ENCODE measurements at places on chromosomes 6 and 20.

DNA sequence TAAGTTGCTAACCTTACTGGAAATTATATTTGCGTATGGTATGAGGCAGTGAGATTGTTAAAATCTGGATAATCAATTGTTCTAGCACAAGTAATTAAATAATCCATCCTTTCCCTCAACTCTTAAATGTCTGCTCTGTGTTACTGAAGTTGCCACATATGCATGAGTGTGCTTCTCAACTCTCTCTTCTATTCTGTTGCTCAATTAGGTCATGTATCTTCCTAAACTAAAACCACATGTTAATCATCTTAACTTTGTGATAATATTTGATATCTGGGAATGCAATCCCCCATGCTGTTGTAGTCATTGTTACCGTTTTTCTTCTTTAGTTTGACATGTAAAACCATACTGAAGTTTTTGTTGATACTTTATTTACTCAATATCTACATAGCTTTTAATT, 63.5 kb upstream of the STMND1 start:
- DNase-seq, result no peak

DNA sequence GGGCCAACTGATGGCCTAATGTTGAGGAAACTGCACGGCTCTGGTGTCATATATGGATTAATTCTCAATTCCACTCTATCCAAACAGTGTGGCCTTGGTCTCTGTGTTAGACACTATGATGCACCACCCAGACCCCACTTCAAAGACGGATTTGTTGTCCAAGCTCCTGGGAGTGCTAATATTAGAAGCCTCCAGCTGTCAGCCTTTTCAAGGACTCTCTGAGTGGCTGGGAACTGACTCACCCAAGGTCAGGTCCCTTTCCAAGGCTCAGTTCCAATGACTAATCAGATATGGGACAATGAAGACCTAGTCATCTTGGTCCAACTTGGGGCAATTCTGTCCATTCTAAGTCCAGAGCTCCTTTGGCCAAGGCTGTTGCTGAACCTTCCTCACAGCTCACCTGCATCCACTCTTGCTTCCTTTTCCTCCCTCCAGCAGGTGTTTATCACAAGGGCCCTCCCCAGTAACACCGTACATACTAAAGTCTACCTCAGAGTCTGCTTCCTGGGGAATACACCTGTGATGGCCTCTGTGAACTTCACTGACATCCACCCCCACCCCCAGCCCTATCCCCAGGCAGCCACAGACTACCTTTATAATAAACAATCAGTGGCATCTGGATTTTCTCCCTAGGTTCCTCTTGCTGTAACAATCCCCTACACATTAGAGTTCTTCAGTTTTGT, 7.2 kb upstream of the IL20RA start:
- DNase-seq, result no peak

DNA sequence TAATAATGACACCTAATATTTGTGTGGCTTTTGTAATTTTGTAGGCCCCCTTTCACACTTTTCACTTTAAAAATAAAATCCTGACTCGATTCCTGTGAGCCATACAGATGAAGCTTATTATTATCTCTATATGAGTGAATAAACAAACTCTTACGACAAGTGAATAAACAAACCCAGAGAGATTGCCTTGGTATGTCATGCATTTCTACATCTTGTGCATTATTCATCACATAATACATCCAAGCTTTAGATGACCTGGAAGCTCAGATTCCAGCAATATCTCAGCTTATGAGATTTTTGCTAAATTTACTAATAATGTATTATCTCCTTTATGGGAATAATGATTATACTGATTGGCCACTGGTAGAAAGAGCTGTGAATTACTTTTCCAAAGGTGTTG, 248.2 kb downstream of the TBX18 start:
- no peak for DNase-seq

DNA sequence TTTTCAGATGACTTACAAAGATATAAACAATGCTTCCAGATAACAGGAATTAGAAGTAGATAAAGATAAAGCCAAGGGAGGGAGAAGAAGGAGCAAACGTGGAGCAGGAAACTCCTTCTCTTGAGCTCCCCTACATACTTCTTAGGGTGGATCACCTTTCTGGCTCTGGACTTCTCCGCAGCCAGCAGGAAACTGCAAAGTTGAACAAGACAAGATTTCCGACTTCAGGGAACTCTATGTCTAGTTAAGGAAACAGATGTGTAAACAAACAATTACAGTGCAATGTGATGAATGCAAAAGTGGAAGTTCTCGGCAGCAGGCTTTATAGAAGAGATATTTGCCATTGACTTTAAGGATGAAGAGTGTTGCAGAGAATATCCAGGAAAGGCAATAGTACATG, 134.0 kb upstream of the MARCKS start:
- DNase-seq, result no peak

- no peak for DNase-seq
Observed at GRCh38 chr6:36219081-36219480, 22.5 kb downstream of the BRPF3 start.

- DNase-seq, result no peak
Observed at GRCh38 chr6:81451787-81452186, 300.7 kb downstream of the TENT5A start.

DNA sequence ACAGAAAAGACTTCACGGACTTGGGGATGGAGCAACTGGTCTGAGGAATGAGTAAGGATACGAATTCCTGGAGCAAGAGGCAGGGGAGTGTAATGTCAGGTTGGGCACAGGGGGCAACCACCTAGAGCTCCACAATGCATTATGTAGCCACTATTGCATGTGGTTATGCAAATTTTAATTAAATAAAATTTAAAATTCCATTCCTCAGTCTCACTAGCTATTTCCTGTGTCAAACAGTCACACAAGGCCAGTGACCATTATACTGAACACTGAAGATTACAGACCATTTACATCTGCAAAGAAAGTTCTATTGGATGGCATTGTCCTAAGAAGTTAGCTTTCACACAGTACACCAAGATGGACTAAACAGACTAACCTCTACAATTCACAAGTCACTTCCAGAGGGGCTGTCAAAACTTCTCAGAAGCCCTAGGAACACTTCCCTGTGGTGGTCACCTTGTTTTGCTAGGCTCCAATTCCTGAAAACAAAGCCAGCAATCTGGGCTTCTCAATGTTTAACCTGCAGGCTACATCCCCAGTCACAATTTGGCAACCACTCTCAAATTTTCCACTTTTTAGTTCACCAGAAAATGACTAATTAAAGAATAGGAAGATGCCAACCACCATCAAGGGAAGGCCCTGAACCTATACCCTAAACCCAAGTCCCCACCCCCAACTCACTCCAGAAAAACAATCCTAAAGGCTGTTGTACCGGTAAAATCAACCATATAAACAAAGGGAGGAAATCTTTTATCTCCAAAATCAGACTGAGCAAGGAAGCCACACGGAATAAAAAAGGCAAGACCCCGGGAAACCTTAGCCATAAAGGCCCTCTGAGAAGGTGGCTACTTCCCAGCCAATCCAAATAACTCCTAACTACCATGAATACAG, 34.2 kb upstream of the C20orf203 start:
- DNase-seq, result no peak

GRCh38 chr20:32779500-32780211, 17.5 kb downstream of the DNMT3B start:
- no peak for DNase-seq

DNA sequence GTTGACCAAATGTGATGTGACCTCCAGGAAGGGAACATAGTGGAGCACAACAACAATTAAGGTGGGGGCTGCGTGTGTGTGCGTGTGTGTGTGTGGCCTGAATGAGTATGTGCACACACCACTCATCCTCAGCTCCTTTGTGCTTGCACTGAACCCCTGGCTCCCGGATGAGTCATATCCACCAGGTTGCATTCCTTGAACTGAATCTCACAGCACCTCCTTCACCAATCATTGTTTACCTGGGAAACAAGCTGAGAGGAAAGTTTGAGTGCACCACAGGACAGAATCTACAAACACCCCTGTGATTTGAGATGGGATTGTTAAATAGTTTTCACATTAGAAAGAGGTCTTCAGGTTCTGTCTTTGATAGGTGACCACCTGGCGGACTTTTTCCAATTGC, 33.7 kb upstream of the GPR6 start:
- DNase-seq, result no peak
